ENCODE measurements at places on chromosomes 12 and 14.

- no peak for DNase-seq
Observed at GRCh38 chr12:97575403-97576193, 113.0 kb downstream of the RMST start.

DNA sequence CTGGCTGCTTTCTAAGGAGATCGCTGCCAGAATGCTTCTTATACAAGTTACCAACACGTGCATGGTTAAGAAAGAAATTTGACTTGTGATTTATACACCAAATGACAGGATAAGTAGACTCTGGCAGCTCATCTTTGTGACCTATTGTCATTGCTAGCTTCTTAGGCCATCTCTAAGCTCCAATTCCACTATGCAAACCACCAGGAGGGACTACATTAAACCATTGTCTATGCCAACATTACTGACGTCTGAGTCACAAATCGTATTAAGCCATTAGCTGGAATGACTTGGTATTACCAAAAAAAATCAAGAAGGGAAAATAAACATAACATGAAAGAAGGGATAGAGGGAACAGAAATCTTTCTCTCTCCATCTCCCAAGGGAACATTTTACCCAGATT lies 15.8 kb upstream of the VPS33A start:
- no peak for DNase-seq

DNA sequence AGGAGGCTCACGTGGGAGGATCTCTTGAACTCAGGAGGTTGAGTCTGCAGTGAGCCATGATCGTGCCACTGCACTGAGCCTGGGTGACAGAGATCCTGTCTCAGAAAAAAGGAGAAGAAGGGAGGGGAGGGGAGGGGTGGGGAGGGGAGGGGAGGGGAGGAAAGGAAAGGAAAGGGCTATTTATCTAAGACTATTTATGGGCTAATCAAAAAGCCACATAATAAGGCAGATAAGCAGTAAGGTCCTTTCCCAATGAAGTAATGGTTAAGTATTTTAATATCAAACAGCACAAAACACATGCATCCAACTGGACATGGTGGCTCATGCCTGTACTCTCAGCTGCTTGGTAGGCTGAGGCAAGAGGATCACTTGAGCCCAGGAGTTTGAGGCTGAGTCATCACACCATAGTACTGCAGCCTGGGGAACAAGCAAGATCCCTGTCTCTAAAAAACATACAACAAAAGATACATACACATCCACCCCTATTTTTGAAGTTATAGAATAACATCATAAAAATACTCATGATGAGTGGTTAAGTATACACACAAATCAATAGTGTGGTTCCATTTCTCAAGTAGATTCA lies 9.7 kb downstream of the PAWR start:
- no peak for DNase-seq

GRCh38 chr14:95603415-95603814 lies 68.6 kb downstream of the GLRX5 start:
- no peak for DNase-seq

DNA sequence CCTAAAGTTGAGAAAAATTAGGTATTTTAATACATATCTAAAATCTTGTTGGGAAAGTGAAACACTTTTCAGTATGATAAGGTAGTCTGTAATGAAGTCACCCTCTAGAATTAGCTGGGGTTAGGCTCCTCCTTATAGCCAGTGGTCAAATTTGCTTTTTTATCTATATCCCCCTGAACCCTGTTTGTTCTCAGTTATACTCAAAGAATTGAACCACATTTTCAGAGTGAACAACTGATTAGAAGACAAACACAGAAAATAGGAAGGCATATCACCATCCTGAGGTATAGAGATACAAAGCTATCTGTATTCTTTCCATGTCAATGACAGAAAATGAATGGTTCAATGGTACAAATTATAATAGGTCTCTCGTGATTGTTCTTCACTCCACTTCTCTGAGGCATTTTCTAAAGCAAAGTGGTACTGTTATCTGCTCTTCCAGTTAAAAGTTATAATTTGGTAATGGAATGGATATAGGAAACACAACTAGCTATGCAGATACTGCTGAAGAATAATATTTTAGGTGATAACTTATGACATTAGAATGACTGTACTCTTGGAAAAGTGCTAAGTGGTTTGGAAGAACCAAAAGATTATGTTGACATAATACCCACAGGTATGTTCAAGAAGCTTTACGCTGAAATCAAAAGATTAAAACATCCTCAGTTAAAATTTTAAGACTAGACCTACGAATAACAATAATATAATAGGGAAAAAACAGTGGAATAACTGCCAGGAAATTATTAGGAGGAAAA lies 27.6 kb downstream of the WASHC3 start:
- no peak for DNase-seq

DNA sequence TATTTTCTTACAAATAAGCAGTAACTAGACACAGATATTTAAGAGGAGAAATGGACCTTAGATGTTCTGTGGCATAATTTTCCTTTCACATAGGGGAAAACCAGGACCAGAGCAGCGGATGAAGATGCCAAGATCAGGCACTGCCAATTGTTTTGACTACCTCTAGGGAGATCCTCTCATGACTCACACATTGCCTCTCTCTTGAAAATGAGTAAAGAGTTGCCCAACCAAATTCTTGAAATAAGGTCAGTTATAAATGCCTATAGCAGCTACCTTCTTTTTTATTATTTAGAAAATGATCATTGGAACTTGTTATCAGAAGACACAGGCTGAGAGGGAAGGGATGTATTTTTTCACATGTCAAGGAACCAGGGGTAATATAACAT lies 263.4 kb upstream of the PLEKHG7 start:
- no peak for DNase-seq

DNA sequence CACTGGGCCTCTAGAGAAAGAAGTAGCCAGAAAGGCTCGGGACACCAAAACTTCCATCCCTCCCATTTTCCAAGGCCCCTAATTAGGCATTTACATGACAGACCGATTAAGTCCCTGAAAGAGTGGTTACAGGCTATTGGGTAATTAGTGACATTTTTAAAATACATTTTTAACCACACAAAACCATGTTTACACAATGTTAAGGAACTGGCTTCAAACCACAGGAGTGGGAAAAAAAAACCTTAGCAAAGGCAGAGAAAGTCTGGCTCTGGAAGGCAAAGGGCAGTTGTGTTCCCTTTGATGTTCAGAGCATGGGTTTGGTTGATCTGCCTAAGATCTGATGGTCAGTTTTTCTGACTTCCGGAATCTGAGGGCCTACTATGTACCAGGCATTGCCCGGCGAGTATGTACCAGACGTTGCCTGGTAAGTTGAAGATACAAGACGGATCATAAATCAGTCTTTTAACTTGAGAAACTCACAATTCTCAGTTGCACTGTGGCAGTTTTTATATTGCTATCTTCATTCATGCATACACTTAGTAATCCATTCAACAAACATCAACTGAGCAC lies 576.5 kb downstream of the MED13L start:
- DNase-seq, result no peak

DNA sequence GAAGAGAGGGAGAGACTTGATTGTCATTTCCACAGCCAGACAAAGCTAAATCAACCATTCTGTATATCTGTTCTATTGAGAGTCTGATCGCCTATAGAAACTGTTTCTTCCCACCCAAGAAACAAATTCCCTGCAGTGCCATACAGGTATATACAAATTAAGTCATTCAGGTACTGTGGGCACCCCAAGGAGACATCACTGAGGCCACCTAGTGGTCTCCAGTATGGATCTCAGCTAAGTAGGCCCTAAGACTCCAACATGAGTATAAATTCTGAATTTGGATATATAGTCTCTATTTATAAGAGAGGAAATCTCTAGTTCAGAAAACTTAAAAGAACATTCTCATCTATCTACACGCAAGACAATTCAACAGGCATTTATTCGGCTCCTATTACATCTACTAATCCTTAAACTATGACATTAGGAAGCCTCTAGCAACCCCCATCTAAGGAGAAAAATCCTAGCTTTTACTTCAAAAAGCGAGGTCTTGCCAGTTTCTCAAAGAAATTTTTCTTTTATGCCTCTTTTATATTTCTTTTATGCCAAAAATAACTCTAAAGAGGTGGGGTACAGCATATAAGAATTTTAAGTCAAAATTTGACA lies 62.6 kb downstream of the DCAF5 start:
- no peak for DNase-seq

GRCh38 chr12:119154435-119154818 lies 24.3 kb upstream of the HSPB8 start:
- DNase-seq, result no peak

DNA sequence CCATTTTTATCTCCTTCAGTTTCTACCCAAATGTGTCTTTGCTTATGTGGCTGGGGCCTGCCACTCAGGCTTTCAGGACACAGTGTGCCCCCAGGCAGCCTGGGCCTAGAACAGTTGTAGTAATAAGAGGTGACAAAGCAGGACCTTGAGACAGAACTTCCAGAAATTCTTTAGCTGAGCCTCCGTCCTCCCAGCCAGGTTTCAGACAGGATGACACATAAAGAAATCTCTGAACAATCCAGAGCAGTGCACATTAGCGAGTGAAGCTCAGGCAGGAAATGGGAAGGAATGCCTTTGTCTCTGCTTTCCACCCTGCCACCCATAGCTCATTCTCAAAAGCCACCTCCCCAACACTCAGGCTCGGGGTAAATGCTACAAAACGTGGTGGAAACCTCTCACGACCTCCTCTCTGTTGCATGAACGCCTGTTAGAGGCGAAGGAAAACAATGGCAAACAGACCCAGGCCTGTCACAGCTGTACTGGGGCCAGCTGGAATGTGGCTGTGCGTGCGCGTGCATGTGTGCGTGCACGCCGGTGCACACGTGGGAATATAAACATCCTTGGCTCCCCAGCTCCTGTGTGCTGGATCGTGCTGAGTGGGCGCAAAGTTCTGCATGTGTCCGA lies 286.7 kb downstream of the ZFP36L1 start:
- no peak for DNase-seq

GRCh38 chr12:51910691-51911090 lies 3.4 kb downstream of the ACVRL1 start:
- DNase-seq, result no peak

DNA sequence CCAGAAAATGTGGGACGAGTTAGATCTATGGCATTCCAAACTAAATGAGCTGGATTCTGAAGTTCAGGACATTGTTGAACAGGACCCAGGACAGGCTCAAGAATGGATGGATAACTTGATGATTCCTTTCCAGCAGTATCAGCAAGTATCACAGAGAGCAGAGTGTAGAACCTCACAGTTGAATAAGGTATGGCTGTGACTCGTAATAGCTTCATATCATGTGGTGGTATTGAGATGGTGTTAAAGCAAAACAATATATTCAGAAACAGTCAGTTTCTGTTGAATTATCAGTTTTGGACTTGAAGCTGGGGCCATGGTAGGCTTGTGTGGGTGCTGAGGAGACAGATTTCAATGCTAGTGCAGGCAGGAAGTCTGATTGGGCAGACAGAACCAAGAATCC lies 213.7 kb downstream of the ESR2 start:
- no peak for DNase-seq

DNA sequence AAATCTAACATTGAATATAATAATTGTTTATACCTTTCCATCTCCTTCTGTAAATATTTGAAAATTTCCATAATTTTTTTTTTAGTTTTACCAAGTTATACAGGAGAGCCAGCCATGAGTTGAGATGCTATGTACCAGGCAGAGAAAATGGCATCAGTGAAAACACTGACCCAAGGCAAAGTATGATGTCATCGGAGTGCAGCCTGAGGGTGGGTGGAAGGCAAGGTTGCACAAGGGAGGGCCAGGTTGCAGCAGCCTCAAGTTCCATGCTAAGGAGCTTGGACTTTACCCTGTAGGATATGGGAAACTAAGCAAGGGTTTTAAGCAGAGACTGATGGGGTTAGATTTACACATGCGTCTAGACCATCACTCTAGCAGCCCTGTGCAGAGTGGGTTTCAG lies 441.1 kb downstream of the BCAT1 start:
- DNase-seq, result no peak

DNA sequence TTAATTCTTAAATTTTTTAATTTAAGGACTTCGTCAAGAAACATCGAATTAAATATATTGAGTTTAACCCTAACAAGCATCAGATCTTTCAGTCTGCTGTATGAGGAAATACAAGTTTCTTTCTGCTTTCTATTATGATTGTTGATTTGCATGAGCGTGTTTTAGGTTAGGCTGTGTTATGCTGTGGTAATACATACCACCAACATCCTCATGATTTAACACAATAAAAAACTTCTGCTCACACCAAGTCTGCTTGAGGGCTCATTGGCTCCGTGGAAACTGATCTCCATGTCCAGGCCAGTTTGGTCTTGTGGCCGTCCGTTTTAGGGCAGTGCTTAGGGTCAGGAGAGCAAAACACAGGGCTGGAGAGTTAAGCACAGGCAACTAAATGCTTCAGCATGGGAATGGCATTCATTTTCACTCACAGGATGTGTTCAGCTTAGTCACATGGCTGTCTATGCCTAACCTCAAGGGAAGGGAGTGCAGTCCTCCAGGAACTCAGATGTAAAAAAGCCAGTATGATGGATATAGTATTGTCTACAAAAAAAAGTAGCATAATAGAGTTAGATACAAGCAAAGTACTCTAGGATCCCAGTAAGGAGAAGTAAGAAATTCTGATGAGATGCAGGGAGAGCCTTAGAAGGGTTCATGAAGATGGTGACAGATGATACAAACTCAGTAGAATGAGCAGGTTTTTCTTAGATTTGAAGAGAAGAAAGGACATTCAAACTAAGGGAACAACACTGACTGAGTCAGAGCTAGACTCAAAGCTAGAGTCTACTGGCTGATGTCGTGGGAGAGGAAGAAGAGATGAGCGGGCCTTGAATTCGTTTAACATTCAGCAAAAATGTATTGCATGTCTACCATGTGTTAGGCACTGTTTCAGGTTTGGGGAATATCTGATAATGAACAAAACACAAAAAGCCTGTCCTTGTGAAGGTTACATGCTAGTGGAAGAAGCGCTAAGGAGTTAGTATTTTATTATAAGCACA lies 16.3 kb downstream of the MARK3 start:
- DNase-seq, result no peak

DNA sequence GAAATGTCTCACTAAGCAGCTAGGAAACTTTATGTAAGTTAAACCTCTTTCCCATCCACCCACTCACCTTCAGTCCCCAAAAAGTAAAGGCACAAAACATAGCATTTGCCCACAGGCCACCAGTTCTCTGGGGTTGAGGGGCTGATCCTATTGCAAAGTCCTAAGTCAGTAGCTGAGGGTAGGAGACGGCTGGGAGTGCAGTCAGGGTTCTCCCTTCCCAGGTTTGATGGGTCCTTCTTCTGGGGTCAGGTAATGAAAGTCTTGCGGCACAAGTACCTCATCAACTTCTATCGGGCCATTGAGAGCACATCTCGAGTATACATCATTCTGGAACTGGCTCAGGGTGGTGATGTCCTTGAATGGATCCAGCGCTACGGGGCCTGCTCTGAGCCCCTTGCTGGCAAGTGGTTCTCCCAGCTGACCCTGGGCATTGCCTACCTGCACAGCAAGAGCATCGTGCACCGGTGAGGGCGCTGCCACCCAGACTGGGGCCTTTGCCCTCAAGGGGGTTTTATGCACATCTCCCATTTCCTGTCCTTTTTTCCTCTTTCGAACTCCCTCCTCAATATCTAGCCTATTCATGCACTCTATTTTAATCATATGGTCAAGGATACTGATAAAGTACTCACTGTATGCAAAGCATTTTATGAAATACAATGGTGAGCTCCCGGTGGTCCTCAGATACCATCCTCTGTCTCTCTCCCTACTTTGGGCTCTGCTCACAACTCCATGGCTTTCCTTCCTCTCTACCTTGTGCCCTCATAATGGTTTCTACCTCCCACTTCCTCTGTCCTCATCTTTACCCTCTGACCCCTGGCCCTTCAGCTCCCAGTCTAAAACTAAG lies 986 bp downstream of the TSSK4 start:
- DNase-seq, result no peak

Data from right renal cortex interstitium (tissue), 3 donors.